ENCODE measurements at places on chromosomes 11 and 22. TPM values are rescaled to one million over a fixed set of nuclear protein-coding genes. Genes with fewer than 3 reads are reported as not detected.

GRCh38 chr11:88538098-88538497 lies 200.6 kb upstream of the CTSC start:
- H3K27me3 ChIP-seq: no peaks in the 10 kb centered on the region
- H3K36me3 ChIP-seq: no peaks in the 10 kb centered on the region

DNA sequence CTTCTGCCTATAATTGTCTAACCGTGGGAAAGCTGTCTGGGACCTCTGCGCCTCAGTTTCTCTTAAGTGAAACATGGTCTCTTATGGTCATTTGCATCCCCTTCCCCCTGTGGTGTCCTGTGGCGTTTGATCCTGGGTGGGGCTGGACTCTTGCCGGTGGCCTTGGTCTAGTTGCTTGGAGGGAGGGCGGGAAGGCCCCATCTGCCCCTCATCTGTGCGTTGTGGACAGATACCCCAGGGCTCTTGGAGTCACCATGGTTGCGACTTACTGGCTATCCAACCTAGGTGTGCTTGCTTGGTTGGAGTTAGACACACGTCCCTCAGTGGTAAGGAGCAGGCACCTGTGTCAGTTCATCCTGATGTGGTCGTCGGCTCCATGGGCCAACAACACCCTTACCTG lies 15.2 kb downstream of the SHANK3 start:
- peak; percentile 38 for DNase-seq
- H3K27ac ChIP-seq: no peak overlapping the region
- no peak overlapping the region for H3K4me3 ChIP-seq
- no peaks in the 10 kb centered on the region for H3K4me1 ChIP-seq
- no peaks in the 10 kb centered on the region for H3K36me3 ChIP-seq

GRCh38 chr22:29215012-29215860 lies 9.5 kb downstream of the EMID1 start:
- peak; percentile 29 for DNase-seq
- no peaks in the 10 kb centered on the region for H3K27me3 ChIP-seq
- no peaks in the 10 kb centered on the region for H3K36me3 ChIP-seq
- H3K4me1 ChIP-seq: no peaks in the 10 kb centered on the region
- H3K27ac ChIP-seq: no peak overlapping the region

The OR52E8 gene
- total RNA-seq: not detected

- no peaks in the 10 kb centered on the region for H3K4me1 ChIP-seq
- H3K36me3 ChIP-seq: no peaks in the 10 kb centered on the region
- no peak overlapping the region for H3K27ac ChIP-seq
- H3K4me3 ChIP-seq: no peak overlapping the region
Measured at GRCh38 chr22:17753401-17753989, 20.8 kb downstream of the BID start.

GRCh38 chr11:14055936-14056335 lies 93.4 kb downstream of the SPON1 start:
- H3K27ac ChIP-seq: no peak overlapping the region
- H3K36me3 ChIP-seq: no peaks in the 10 kb centered on the region
- H3K4me1 ChIP-seq: no peaks in the 10 kb centered on the region
- no peak for DNase-seq
- no peaks in the 10 kb centered on the region for H3K27me3 ChIP-seq

The ART5 gene
- not detected for total RNA-seq

DNA sequence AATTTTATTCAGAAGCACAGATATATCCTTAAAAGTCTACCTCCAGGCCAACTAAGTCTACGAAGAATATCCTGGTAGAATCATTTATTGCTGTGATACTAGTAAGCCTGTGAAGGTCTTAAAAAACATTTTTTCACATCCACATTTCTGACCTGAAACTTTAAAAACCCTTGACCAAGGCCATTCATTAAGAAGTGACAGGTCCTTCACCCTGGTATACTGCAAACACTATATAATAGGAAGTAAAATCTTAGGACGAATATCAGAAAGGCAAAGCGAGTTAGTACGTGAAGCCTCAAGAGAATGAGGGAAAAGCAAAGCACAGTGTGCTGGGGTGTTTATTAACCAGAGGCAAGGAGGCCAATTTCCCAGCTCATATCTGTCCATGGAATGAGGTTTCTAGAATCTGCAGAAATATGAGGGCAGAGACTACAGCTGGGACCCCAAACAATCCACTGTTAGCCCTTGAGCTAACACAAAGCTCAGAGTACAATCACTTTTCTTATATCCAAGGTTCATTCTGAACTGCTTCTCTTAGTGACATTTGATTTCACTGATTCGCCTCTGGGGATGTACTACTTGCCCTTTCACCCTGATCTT lies 71.0 kb downstream of the AMBRA1 start:
- no peak overlapping the region for H3K27ac ChIP-seq
- no peaks in the 10 kb centered on the region for H3K27me3 ChIP-seq
- no peak overlapping the region for H3K4me3 ChIP-seq

- no peak overlapping the region for H3K4me3 ChIP-seq
- no peaks in the 10 kb centered on the region for H3K36me3 ChIP-seq
- DNase-seq: no peak
- no peaks in the 10 kb centered on the region for H3K4me1 ChIP-seq
- H3K27ac ChIP-seq: no peak overlapping the region
Measured at GRCh38 chr11:108160970-108161566, 39.7 kb downstream of the ACAT1 start.

DNA sequence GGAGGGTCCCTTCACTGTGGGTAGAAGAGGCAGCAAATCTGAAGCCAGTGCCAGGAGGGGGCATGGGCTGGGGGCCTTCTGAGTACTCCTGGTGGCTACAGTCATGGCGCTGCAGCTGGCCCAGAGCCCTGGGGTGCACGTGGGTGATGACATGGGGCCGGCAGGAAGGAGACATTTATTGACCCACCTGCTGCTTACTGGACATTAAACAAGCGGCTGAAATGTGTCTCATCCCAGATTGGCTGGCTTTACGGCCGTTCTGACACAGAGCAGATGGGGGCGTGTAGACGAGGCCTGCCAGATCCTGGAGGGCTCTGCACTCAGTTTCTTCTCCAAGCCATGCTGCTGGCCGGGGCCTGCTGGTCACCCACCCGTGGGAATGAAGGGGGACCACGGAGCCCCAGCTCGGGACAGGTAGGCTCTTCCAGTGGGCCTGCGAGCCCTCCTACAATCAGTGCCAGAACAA lies 906.9 kb downstream of the BRD1 start:
- no peak overlapping the region for H3K4me3 ChIP-seq
- H3K27ac ChIP-seq: no peak overlapping the region
- H3K36me3 ChIP-seq: no peaks in the 10 kb centered on the region
- peak; percentile 48 for DNase-seq
- H3K27me3 ChIP-seq: no peaks in the 10 kb centered on the region
- no peaks in the 10 kb centered on the region for H3K4me1 ChIP-seq

The GPHA2 gene
- total RNA-seq: not detected

GRCh38 chr11:95486979-95487378 lies 256.0 kb upstream of the SESN3 start:
- H3K36me3 ChIP-seq: no peaks in the 10 kb centered on the region
- DNase-seq: no peak
- H3K27me3 ChIP-seq: no peaks in the 10 kb centered on the region
- no peak overlapping the region for H3K27ac ChIP-seq
- no peak overlapping the region for H3K4me3 ChIP-seq

DNA sequence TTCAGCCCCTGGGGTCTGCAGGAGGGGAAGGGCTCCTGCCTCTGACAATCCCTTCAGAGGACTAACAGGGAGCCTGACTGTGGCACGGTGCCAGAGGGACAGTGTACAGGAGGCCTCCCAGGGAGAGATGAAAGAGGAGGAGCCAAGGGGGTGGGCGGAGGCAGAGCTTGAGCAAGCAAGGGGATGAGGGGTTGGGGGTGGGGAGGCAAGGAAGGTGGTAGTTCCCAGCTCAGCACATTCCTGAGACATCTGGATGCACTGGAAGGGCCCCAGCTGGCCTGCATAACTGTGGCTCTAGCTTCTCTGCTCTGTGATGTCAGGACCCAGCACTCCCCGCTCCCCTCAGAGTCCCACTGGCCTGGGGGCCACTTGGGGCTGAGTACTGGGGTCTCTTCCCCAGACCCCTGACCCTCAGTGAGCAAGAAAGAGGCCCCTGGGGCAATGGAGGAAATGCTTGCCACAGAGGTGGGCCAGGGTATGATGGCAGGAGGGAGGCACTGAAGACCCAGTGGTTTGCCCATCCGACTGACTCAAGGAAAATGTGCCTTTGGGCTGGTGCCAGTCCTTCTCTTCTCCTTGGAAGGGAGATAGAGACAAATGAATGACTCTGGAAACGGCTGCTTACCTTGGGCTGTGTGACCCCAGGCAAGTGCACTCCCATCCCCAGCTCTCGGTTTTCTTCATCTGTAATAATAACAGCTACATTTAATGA lies 13.3 kb downstream of the CREB3L1 start:
- H3K36me3 ChIP-seq: no peaks in the 10 kb centered on the region
- DNase-seq: peak; percentile 73
- no peaks in the 10 kb centered on the region for H3K4me1 ChIP-seq
- H3K27ac ChIP-seq: no peak overlapping the region
- H3K4me3 ChIP-seq: no peak overlapping the region

The CBX7 gene
- 93.4 TPM for total RNA-seq

DNA sequence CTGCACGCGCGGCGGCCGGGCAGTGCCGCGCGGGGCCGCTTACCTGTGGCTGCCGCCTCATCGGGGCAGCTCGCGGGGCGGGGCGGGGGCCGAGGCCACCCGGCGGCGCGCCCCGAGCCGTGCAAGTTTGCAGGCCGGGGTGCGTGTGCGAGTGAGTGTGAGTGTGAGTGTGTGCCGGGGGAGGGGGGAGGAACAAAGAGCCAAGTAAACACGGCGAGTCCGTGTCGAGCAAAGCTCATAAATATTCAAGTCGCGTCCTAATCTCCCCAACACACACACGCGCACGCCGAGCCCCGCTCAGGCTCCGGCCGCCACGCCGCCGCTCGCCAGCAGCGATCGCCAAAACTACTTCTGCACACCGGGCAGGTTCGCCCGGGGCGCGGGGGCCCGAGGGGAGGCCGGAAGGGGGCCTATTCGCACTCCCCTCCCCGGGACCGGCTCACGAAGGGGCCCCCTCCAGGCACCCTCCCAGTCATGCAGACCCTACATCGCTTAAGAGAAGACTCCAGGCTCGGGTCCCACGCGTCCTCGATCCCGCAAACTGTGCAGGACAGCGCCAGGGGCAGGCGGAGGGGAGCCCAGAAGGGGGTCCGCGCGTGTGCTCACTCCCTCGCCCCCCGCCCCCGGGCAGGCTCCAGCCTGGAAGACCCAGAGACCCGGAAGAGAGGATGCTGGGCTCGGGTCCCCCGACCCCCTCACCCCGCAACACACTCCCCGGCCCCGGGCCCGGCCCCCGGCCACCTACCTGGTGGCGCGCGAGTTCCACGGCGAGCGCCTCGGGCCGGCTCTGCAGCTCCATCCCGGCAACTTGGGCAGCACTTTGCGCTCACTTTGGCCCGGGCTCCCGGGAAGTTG lies 827 bp downstream of the PHF21B start:
- DNase-seq: no peak
- H3K4me3 ChIP-seq: peak overlapping the region; percentile 59
- H3K4me1 ChIP-seq: no peaks in the 10 kb centered on the region
- no peak overlapping the region for H3K27ac ChIP-seq

The CCDC15 gene
- total RNA-seq: 1.5 TPM

DNA sequence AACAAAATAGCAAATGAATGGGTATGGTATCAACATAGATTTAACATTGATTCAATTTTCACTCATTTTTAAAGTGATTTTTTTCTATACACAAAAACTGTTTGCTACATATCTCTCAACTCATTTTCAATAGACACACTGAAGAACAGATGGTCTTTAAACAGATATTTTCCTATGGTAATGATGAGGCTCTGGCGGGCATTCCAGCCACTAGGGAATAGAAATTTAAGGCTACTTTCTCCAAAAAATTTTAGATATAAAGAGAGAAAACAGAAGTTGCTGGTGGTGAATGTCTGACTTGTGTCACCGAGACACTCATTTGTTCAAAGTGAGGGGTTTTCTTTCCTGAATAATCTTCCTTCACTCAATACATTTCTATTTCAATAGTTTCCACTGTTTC lies 693.0 kb downstream of the ETS1 start:
- H3K36me3 ChIP-seq: no peaks in the 10 kb centered on the region
- DNase-seq: no peak
- no peaks in the 10 kb centered on the region for H3K4me1 ChIP-seq
- no peak overlapping the region for H3K4me3 ChIP-seq

The SYT13 gene
- total RNA-seq: not detected
